ENCODE measurements at places on chromosomes 6 and 20.

DNA sequence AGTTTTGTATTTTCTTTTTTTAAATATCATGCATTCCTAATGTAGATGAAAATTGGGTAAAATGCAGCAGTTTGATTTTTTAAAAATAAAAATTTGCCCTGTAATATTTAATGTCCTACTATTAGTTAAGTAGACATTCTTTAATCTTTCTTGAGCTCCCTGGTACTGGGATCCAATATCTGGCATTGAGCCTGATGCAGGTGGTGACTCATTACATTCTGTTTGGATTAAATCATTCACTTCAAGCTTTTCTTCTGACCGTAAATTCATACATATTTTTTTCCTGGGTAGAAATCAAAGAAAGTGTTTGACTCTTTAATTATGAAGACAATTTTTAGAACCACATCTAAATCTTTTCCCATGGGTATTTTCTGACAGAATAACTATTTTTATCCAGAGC is 768.8 kb upstream of the SLC35B3 start:
- no peak for DNase-seq

DNA sequence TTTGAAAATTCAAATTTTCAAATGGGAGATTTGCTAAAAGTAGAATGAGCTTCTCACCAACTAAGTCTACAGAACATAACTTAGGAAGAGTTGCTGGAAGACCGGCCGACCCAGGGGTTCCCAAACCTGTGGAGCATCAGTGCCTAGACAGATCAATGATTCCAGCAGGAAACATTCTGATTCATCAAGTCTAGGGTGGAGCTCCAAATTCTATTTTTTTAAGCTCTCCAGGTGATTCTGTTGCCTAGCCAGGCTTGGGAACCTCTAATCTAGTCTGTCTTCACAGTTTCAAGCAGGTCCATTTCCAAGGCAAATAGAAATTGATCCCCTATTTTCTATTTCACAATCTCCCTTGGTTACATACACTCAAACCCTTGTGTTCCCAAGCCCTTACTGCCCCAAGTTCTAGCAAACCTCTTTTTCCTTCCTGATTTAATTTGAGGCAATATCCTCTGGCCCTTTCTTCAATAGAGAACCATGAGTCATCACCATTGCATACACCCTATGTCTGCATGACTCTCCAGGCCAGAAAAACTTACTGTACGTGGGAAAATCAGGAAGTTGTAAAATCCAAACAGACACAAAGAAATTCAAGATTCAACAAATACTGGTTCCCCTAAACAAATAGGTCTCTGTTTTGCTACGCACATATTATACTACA is 8.9 kb downstream of the ATXN1 start:
- DNase-seq: no peak

GRCh38 chr20:61912665-61913422 is 152.8 kb downstream of the TAF4 start:
- no peak for DNase-seq

DNA sequence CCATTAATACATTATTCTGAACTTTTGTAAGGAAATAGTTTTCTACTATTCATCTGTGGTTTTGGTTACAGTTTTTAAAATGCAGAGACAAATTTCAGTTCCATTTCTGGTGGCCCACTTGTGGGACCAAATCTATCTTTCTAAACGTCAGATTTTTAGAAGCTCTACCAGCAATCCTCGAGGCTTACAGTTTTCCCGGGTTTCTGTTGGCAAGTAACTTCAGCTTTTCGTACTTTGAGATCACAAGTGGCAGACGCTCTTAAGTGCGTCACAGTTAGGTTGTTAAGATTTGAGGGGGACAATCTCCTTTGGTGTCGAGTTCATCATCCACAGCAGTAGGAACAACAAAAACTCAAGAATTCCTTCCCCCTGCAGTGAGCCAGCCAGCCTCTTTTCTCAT is 60.0 kb downstream of the JARID2 start:
- DNase-seq: no peak

- no peak for DNase-seq
Observed at GRCh38 chr6:96794980-96795379, 42.3 kb downstream of the GPR63 start.
